ENCODE measurements at places on chromosomes 6 and 20.

- DNase-seq = no peak
These were observed 9.8 kb upstream of the ELOVL5 start for GRCh38 chr6:53358440-53359094.

- DNase-seq = no peak
These were observed 10.8 kb downstream of the BPIFA2 start for GRCh38 chr20:33178726-33179125.

- peak; percentile 56 for DNase-seq
These were observed 67.6 kb downstream of the NUDT3 start for GRCh38 chr6:34324738-34325444.

DNA sequence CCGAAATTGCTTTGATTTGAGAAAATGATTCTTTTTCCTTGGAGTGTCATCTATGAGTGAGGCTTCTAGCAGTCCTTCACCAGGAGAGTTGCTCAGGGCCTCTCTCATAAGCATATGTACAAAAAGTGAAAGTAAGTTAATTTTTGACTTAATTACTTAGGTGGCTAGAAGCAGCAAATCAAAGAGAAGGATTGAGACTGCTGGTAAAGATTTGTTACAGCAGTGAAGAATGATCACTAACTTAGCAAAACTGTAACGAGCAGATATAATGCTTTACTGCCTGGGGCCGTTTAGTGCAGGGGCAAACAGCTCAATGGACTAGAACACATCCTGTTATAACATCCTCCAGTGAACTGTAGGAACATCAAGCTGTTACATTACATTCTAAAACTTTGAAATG lies 167.8 kb upstream of the RIPOR2 start:
- no peak for DNase-seq

- DNase-seq = no peak
These were observed 113.9 kb downstream of the PRDM1 start for GRCh38 chr6:106199998-106200397.

GRCh38 chr6:56691814-56692213 lies 49.1 kb upstream of the DST start:
- DNase-seq = no peak

- DNase-seq = no peak
These were observed 117.5 kb downstream of the FLRT3 start for GRCh38 chr20:14219801-14220461.

DNA sequence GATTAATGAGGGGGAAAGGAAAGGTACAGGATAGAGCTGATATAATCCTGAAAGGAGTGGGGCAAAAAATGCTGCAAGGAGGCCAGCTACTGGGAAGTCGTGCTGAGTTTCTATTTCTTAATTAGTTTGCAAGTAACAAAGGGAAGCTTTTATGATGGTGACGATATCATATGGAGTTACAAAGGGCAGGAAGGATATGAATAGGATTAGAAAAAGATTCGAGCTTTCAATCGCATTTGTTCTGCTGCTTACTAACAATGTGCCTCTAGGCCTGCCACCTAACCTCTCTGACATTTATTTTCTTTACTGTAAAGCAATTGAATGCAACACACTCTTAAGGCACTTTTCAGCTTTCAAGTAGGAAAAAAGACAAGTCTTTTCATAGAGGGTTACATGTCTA lies 219.2 kb downstream of the CLVS2 start:
- DNase-seq = no peak

DNA sequence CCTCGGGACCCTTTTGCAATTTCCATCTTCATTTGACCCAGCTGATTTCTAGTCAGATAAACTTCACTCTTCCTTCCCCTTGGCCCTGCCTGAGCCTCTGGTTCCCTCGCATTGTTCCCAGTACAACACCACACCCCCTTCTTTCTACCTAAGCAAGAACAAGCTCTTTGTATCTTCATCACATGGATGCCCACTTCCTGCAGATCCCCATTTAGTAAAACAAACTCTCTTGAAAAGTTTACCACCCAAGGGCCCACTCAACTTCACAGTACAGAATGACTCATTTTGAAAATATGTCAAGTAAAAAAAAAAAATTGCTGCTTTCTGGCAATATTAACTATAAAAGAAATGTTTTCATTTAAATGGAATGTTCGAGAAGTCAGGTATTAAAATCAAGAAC lies 5.2 kb downstream of the FAXC start:
- DNase-seq = peak; percentile 1

DNA sequence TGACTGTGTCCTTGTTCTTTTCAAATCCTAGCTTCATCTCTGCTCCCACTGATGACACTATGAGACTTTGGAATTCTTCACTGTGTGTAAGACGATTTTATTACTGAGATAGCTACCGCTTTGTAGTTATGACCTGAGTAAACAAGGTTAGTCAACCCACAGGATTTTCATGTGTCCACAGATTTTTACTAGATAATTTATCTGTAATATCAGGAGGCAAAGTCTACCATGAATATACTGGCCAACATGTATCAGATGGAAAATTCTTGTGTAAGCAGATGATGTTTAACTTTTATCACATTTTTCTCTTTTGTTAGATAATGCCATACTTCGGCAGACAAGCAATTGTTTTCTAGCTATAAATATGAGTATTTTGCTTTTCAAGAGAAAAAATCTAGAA lies 119.8 kb downstream of the SGK1 start:
- no peak for DNase-seq

- DNase-seq = no peak
These were observed 40.8 kb downstream of the ITCH start for GRCh38 chr20:34403908-34404307.

- no peak for DNase-seq
These were observed 57.6 kb downstream of the GOPC start for GRCh38 chr6:117544716-117545115.

GRCh38 chr6:53074347-53074746 lies 9.1 kb downstream of the FBXO9 start:
- DNase-seq = no peak

GRCh38 chr6:149176971-149177667 lies 140.4 kb upstream of the TAB2 start:
- DNase-seq = no peak

DNA sequence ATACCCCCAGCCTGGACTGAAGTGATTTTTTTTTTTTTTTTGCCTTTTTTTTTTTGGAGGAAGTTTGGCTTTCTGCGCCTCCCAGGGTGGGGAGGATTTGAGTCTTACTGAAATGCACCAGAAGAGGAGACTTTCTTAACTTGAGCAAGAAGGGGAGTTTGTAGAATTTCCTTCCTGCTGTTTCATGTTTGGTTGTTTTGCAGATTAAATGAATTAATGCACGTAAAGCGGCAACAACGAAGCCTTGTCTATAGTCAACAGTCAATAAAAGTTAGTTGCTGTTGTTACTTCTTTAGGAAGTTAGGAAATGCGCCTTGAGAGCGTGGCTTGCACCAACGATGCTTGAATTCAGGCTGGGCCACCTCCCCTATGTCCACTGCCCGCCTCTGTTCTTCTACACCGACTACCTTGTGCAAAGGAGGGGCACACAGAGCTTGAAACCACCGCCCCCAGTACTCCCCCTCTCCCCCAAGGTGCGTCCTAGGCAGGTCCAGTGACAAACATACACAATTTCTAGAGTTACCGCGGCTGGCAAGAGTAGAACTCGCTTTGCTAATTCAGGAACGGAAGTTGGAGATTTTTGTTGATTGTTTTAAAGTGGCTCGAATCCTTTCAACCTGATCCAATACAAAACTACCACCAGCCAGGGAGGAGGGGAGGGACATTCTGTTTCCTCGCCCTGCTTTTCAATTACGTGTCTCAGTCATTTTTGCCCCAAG lies 830 bp upstream of the CYP24A1 start:
- no peak for DNase-seq

GRCh38 chr6:144468709-144469108 lies 183.6 kb downstream of the UTRN start:
- no peak for DNase-seq

DNA sequence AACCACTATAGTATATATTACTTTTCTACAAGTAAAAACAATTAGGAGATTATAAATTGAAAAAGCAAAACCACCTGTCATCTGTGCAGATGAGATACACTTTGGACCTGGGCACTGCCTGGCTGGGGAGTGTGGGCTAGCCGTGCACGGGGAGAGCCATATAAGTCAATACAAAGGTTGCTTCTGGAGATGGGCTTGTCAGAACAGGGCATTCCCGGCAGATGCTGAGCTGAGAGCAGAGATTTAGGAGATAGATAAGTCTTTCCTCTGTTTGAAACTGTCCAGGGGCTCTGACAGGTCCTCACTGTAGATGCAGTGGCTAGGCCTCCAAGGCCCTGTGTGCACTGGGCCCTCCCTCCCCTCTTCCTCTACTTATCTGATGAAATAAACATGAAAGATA lies 34.5 kb downstream of the CD164 start:
- no peak for DNase-seq

- DNase-seq = no peak
These were observed 137.8 kb downstream of the FOXC1 start for GRCh38 chr6:1747531-1747930.

- no peak for DNase-seq
These were observed 19.0 kb downstream of the VAPB start for GRCh38 chr20:58407966-58408557.

- DNase-seq = no peak
These were observed 121.6 kb upstream of the KCNG1 start for GRCh38 chr20:51144476-51144875.

DNA sequence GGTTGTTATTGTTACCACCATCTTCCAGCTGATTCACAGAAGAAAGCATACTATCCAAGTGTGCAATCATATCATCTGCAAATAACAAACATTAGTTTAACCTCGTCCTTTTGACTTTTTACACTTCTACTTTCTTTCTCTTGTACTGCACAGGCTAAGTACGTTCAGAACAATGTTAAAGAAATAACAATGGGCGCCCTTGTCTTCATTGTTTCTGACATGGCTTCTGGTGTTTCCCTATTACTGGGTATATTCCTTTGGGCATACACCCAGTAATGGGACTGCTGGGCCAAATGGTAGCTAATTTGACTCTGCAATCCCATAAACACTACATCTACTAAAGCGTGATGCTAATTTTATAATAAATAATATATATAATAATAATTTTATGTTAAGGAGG lies 146.7 kb downstream of the GJA10 start:
- DNase-seq = no peak

- DNase-seq = no peak
These were observed 35.4 kb upstream of the ZNFX1 start for GRCh38 chr20:49313283-49313682.

- no peak for DNase-seq
These were observed 103.6 kb upstream of the NXT1 start for GRCh38 chr20:23246717-23247664.

All from fibroblast of the conjunctiva (primary cell).